Right cardiac atrium (tissue), 5 donors: ENCODE measurements at places on chromosomes 2 and 18. TPM values are rescaled to one million over a fixed set of nuclear protein-coding genes. Genes with fewer than 3 reads are reported as not detected.

DNA sequence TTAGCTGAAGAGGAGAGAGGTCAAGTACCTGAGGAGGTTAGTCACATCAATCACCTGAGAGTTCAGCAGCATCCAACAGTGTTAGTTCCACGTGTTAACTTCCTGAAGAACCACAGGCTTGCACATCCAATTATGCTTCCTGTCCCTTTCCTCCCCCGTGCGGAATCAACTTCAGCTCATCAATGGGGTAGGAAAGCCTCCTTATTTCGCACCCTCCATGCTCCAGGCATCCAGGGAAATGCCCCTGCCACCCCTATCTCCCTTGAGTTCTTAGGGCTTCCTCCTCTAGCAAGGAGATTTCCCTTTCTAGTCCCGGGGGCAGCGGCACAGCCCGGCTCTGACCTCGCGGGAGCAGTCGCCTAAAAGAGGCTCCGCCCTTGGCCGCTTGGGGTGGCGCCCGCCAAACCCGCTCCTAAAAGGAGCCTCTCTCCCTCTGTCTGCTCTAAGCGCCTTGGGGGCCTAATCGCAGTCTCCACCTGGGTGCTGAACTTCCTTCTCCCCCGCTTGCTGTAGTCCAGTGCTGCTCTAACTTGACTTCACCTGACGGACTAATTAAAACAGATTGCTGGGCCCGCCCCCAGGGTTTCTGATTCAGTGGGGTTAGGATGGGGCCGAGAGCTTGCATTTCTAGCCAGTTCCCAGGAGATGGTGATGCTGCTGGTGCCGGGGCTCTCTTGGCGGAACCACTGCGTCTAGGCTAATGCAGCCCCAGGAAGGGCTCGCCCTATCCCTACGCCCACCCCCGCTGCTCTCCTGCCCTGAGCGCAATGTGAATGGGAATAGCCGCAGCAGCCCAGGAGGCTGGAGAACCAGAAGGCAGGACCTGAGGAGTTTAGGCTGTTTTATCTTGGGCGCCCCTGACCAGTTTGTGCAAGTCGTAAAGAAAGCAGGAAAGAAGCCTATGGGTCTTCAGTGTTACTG, 3.4 kb upstream of the TET3 start:
- DNase-seq, result peak; percentile 55

GRCh38 chr2:43039376-43040080, 186.9 kb downstream of the ZFP36L2 start:
- DNase-seq, result no peak

DNA sequence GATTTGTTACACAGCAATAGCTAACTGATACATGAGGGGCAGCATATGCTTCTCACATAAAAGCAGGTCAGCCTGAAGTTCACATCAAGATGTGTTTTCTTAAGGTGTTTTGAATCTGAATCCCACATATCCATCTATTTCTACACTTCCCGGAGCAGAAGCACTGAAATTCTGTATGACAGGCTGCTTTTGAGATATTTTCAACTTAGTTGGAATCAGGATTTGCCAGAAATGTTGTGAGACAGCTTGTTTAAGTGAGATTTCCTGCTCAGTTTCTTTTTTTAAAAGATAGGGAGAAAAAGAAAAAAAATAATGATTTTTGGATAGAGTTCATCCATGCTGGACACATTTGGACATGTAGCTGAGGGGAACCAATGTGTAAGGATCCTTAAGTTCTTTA, 501.5 kb upstream of the CELF4 start:
- no peak for DNase-seq

GRCh38 chr2:10487081-10487740, 39.1 kb upstream of the ODC1 start:
- no peak for DNase-seq

DNA sequence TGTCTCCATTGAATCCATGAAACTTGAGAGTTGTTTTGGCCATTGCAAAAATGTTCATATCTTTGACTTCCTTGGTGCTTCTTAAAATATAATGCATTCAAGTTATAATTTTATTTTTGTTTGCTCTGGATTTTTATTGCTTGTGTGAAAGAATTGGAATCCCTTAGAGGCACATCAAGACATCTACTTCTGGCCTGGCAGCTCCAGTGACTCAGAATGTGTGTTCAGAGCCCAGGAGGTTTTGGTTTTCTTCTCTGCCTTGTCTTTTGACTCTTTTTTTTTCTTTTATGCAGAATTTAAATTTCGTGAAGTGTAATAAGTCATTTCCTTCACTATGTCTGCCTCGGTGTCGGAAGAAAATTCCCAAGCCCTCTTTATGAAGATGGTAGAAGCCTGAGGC, 180.2 kb downstream of the LTBP1 start:
- no peak for DNase-seq

DNA sequence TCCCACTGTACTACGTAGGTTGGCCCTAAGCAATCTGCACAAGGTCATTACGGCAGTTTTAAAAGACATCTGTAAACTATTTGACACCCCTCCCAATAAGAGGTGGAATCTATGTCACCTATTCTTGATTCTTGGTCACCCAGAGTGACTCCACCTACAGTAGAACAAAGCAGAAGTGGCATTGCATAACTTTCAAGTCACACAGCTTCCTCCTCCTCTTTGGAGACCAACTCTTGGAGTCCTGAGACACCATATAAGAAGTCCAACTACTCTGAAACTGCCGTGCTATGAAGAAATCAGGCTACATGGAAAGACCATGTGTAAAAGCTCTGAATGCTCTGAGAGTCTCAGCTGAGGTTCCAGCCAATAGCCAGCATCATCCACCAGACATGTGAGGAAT, 253.5 kb upstream of the CDH20 start:
- DNase-seq, result no peak

Gene KCNE4
- total RNA-seq, result 2.2 TPM

- DNase-seq, result no peak
Observed at GRCh38 chr18:66419400-66419799, 184.5 kb downstream of the CDH19 start.

DNA sequence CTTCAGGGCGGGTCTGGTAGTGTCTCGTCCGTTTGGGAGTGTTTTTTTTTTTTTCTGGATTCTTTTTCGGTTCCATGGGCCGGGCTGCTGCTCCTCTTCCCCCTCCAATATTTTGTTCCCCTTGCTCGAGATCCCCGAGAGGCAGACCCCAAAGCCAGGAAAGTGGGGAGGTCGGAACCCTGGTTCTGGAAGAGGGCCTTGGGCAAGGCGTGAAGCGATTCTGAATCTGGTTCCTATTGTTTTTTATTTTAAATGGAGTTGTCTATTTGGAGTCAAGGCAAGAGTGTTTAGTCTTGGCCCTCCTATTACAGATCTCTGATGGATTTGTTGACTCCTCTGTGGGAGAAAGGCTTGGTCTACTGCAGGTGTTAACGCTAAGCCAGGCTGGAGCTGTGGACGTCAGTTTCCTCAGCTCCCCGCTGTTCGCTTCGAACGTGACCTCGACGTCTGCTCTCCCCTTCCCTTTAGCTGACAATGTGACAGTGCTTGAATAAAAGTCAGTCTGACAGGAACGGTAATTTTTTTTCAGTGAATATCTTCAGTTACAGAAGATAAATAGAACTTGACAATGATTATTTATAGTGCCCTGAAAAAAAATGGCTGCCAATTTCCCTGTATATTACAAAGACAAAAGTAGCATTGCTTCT, 683 bp upstream of the DNAJC27 start:
- DNase-seq, result peak; percentile 71

Gene HOXD4
- total RNA-seq, result not detected

Gene CLEC4F
- 0.17 TPM for total RNA-seq

GRCh38 chr18:38454764-38455469, 889.3 kb upstream of the CELF4 start:
- DNase-seq, result no peak

GRCh38 chr18:10265560-10266333, 188.7 kb upstream of the APCDD1 start:
- no peak for DNase-seq

GRCh38 chr18:54389143-54389505, 31.4 kb downstream of the C18orf54 start:
- DNase-seq, result no peak

DNA sequence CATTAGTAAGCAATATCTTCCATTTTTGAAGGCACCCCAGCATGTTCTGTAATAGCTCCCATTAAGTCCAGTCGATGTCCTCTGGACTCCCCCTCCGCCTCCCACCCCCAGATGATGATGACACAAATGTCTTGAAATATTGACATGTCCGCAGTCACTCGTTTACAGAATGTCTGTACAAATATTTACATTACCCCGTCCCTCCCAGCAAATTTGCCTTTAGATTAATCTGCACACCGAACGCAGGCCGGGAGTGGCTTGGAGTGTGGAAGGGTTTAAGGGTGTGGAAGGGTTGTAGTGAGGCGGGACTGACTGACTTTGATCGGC, 853 bp upstream of the OSBPL6 start:
- no peak for DNase-seq

Gene STK11IP
- 16.1 TPM for total RNA-seq

DNA sequence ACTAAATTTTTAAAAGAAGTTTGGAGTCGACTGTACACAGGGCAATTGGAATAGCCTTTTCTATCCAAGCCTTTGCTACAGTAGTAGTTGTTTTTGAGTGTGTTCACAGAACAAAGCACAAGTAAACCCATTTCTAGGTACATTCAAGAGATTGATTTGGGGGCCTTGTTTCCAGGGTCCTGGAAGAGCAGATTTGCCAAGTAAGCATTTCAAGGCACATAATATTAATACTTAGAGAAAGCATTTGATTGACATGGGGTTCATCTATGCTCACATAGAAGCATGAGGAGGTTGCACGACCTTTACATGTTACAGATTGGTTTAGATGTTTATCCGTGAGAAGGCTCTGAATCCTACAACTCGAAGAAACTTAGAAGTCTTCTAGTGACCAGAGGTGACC, 324.1 kb downstream of the MYCN start:
- no peak for DNase-seq

DNA sequence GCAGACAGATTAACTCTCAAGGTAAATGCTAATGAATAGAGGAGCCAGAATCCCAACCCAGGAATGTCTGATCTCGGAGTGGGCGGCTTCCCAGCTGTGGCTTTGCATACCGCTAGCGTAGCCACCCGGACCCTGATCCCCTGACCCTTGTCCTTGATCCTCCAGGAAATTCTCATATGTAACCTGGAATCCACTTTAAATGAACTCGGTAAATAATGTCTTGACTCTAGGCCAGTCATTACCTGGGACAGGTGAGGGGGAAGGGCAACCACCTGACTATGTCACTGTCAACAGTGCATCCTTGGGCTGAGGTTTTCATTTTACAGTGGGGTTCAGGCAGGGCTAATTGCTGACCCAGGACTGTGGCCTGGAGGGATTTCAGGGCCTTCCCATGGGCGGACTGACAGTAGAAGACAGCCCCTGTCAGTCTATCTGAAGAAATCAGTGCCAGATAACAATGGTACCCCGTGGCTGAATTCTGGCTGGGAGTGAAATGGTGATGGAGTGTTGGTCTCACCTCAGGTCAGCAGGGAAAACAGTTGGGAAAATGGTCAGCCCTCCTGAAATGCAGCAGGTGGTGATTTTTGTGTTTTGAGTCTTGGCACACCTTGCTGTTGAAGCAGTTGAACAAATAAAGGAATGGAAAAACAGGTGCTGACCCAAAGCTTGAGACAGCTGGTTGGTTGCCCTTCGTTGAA, 9.6 kb downstream of the ACKR3 start:
- no peak for DNase-seq

DNA sequence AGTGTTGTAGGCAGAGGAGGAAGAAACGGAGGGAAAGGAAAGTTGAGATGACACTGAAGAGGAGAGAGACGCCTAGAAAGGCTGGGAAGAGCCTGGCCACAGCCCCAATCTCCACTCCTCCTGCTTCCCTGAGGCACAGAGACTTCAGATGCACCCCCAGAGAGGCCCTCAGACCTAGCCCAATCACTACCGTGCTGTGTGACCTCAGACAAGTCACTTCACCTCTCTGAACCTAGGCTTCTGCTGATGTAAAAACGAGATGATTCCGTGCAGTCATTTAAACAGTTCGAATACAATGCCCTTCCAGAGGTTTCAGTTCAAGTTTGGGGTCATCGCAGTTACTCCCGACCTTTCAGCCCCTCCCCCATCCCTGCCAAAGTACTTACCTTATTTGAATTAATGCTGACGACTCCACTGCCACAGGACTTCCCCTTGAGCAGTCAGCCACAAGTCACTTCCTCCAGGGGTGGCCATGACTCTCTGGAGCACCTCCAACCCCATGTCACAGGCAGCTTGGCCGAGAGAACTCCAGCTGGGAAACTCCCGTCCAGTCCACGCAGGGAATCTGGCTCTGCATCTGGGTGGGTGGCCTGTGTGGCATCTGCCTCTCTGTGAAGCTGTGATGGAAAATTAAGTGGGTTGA, 105.2 kb upstream of the ID2 start:
- DNase-seq, result peak; percentile 71

- no peak for DNase-seq
Observed at GRCh38 chr2:122191331-122191730, 435.9 kb downstream of the TSN start.

DNA sequence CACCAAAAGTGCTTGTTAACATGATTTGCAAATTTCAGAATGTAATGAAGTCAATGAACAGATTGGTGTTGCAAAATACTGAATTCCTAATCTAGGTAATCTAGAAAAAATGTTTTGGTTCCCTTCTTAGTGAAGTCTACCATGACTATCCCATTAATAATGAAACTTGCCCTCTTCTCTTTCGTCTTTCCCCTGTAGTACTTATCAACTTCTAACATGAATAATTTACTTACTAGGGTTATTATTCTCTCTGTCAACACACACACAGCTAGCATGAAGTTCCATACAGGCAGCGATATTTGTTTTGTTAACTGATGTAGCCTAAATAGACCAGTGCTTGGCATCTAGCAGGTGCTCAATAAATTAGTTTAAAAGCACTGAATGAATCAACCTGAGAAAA, 160.2 kb downstream of the NCK2 start:
- no peak for DNase-seq

DNA sequence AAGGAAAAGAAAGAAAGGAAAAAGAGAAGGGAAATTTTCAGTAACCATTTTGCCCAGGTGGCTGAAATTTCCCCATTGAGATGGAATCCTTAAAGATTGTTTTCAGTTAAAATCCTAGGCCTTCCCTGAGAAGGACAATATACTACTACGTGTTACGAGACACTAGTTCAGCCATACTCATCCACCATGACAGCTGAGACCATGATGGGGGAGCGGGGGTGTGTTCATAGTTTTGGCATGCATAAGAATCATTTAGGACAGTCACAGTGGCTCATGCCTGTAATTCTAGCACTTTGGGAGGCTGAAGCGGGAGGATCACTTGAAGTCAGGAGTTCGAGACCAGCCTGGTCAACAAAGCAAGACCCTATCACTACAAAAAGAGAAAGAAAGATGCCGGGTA, 28.0 kb downstream of the PLA2R1 start:
- no peak for DNase-seq

Gene TMEM37
- total RNA-seq, result 9.6 TPM

- peak; percentile 67 for DNase-seq
Observed at GRCh38 chr2:108579623-108580022, 45.4 kb downstream of the LIMS1 start.

Gene FRZB
- total RNA-seq, result 7.0 TPM

Gene ALPI
- not detected for total RNA-seq

- DNase-seq, result peak; percentile 20
Observed at GRCh38 chr2:230907361-230908091, 17.5 kb downstream of the GPR55 start.

GRCh38 chr18:55400590-55401541, 187.1 kb downstream of the TCF4 start:
- no peak for DNase-seq

GRCh38 chr2:230816735-230817134, 48.0 kb upstream of the ITM2C start:
- peak; percentile 53 for DNase-seq

- no peak for DNase-seq
Observed at GRCh38 chr2:230008708-230009066, 60.0 kb downstream of the SLC16A14 start.
